ENCODE measurements at places on chromosomes 12 and 14.

- DNase-seq = no peak
Observed at GRCh38 chr12:24795699-24796347, 153.1 kb downstream of the BCAT1 start.

GRCh38 chr12:2775431-2775830 lies 19.3 kb upstream of the FKBP4 start:
- DNase-seq = no peak

DNA sequence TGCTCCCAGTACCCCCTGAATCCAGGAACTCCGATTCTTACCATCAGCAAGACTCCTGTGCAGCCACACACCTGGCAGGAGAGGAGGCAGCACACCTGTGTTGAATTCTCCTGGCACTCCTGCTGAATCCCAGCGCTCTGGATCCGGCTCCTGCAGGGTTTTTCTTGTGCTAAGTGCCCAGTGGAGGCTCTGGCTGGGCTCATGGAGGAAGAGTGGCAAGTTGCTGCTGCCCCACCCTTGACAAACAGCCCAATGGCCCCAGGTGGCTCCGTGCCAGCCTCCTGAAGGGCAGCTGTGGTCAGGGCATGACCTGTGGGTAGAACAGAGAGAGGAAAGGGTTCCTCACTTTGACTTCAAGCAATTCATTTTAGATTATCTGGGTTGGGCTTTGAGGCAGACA lies 20.0 kb downstream of the CRACR2A start:
- no peak for DNase-seq

- DNase-seq = peak; percentile 68
Observed at GRCh38 chr12:14961466-14962152, at the start of gene ARHGDIB. Gene ARHGDIB (minus strand): TSS chr12:14961601. CDS start chr12:14950712, 10,889 bp downstream.

- DNase-seq = no peak
Observed at GRCh38 chr14:100737526-100737925, 10.8 kb downstream of the DLK1 start.

DNA sequence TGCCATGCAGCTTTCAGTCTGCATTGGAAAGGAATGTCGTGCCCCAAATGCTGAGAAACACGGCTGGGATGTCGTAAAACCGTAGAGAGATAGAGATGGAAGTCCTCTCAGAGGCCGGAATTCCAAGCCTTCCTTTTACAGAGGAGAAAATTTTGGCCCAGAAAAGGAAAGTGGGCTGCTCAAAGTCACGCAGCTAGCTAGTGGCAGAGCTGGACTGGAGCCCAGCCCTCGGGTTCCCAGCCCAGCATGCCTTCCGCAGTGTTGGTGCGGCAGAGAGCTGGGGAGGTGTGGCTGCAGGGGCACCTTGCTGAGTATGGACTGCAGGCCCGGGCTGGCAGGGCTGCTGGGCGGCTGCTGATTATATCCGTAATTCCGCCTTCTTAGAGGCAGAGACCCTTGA lies 50.3 kb downstream of the KCNA1 start:
- DNase-seq = no peak
